Lower lobe of right lung (tissue), 2 donors: ENCODE measurements at places on chromosomes 2 and 18.

- DNase-seq = no peak
These were observed 40.7 kb downstream of the RHOB start for GRCh38 chr2:20487392-20488174.

DNA sequence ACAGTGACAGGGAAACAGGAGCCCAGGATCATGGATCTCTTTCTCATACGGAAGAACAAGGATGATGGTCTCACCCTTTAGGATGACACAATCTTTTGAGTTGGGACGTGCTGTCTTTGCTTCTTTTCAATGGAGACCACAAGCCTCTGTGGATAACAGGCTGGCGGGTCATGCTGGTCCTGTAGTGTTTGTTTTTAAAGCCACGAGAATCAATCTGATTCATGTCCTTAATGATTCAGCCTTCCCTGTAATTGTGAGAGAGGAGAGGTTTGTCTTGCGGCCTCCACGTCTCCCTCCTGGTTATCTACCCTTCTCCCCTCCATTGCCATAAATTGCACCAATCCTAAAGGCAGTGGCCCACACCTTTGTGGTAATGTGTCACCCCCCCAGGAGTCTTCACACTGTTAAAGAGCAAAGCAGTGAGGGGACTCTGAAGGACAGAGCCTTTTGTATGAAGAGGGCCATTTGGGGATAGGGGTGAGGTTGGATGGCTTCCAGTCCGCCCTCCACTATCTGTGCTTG lies 87.7 kb upstream of the TGFA start:
- no peak for DNase-seq

DNA sequence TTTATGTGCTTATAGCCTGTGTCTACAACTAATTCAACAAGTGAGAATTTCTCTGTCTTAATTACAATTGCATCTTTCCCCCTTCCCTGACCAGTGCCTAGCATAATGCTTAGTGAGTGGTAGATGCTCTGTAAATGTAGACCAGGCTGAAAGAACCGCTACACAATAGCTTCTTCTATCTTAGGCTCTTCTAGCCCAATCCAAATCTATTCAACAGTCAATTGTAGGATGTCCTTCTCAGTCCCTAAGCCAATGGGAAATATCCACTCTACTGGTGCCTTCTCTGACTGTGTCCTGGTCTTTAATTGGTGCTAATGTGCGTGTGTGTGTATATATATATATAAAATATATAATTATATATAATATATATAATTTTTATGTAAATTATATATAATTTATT lies 34.1 kb upstream of the GCC2 start:
- DNase-seq = no peak

GRCh38 chr2:54939446-54940118 lies 110.7 kb downstream of the RTN4 start:
- no peak for DNase-seq

- DNase-seq = no peak
These were observed 119.0 kb upstream of the KLHL14 start for GRCh38 chr18:32891797-32892196.

DNA sequence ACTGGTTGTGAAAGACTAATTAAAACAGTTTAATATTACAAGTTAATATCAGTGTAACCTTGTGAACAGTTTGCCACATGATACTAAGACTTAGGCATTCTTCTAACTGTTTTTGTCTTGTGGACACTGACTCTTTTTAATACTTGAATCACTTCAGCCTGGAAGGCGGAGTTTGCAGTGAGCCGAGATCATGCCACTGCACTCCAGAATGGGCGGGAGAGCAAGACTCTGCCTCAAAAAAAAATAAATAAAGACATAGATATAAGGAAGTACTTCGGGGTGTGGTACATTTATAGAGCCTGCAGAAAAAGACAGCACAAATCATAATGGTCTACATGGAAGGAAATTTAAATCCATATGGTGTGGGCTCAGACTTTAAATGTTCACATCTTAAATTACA lies 300.4 kb upstream of the NETO1 start:
- DNase-seq = no peak

DNA sequence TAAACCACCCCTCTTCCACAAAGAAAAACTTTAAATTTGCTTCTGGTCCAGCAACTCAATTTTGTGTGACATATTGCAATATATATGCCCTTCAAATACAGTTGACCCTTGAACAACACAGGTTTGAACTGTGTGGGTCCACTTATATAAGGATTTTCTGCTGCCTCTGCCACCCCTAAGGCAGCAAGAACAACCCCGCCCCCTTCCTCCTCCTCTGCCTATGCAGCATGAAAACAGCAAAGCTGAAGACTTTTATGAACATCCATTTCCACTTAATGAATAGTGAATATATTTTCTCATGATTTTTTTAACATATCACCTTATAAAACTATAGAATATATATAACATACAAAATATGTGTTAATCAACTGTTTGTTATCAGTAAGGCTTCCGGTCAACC lies 58.3 kb downstream of the EML4 start:
- no peak for DNase-seq

GRCh38 chr2:99701503-99701902 lies 211.7 kb upstream of the REV1 start:
- DNase-seq = no peak

GRCh38 chr2:20966061-20966595 lies 77.7 kb downstream of the APOB start:
- no peak for DNase-seq

GRCh38 chr2:45968946-45969584 lies 317.6 kb downstream of the PRKCE start:
- no peak for DNase-seq

DNA sequence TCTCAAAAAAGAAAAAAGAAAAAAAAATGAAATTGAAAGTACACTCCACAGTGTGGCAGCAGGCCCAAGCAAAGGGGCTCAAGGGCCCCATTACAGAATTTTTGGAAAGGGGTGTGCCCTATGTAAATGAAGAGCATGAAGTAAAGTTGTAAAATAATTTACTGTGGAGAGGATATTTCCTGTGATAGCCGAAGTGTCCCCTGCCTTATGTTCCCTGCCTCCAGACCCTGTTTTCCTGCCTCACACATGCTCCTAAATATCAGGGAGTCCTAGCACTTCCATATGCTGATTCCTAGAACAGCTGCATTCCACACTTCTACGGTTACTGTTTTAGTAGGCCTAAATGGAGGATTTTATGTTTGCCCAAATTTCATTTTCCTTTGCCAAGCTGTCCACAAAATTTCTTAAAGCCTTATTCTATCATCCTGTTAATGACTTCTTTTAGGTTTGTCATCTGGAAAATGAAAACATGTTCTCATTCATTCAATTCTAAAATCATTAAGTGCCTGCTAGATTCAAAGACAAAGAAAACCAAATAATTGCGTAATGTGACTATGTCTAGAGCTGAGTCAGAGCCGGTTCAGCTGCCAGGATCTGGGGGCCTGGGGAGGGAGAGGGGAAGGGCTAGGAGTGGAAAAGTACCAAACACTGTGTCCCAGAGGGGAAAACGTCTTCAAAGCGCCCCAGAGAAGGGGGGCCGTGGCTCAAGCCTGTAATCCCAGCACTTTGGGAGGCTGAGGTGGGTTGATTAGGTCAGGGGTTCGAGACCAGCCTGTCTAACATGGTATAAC lies 25.9 kb upstream of the IMPA2 start:
- peak; percentile 73 for DNase-seq

- DNase-seq = peak; percentile 58
These were observed 59.6 kb downstream of the SP110 start for GRCh38 chr2:230160112-230160660.

GRCh38 chr2:43469094-43469493 lies 126.7 kb downstream of the THADA start:
- no peak for DNase-seq

DNA sequence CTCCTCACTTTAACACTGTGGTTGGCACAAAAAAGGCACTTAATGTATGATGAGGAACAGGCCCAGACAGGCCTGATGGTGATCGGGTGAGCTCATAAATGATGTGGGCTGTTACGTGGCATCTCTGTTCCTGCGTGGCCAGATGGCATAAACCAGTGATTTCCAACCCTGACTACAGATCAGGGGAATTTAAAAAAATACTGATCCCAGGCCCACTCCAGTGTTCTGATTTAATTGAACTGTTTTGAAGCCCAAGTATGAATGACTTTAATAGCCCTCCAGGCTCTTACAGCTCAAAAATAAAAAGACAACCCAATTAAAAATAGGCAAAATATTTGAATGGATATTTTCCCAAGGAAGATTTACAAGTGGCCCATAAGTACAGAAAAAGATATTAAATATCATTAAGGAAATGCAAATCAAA lies 48.2 kb downstream of the LIPG start:
- DNase-seq = no peak

GRCh38 chr18:79518028-79518682 lies 122.4 kb downstream of the NFATC1 start:
- DNase-seq = no peak

GRCh38 chr2:118974103-118974993 lies 32.4 kb downstream of the MARCO start:
- peak; percentile 62 for DNase-seq

DNA sequence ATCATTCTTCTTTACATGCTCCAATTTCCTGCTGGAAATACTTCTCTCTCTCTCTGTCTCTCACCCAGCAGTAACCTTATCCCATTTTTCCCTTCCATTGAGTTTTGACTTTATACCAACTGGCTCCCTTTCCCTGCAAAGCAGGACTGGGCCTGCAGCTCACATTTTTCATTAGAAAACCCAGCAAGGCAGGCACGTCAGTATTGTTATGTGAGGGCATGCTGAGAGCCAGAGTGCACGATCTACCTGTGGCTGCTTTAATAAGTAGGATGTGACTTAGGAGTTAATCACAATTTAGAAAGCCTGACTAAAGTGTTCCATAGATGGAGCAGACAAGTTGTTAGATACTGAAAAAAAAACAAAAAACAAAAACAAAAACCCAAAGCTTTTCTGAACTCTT lies 5.2 kb upstream of the NDUFV2 start:
- DNase-seq = no peak

DNA sequence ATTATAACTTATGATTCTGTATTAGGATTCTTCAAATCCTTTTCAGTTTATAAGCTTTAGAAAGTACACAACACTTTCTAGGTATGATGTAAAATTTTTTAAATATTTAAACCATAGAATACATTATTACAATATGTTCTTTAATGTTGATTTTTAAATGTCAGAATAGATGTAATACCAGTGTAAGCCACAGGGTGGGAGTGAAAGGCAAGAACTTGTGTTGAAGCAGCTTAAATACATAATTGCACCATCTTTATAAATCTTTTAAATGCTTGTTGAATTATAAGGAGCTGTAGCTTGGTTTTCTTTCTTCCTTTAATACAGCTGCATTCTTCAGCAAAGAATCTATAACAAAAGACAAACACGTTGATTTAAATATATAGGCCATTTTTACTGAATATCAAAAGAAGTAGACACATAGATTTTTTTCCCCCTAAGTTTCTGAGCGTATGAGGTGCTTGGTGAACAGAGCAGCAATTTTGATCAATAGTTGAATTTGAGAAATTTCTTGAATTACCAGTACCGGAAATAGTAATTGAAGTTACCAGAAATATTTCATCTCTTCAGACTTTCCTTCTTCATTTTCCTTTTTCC lies 63.0 kb downstream of the TANK start:
- DNase-seq = no peak

- no peak for DNase-seq
These were observed 178.7 kb downstream of the ANTXR1 start for GRCh38 chr2:69191634-69192033.

DNA sequence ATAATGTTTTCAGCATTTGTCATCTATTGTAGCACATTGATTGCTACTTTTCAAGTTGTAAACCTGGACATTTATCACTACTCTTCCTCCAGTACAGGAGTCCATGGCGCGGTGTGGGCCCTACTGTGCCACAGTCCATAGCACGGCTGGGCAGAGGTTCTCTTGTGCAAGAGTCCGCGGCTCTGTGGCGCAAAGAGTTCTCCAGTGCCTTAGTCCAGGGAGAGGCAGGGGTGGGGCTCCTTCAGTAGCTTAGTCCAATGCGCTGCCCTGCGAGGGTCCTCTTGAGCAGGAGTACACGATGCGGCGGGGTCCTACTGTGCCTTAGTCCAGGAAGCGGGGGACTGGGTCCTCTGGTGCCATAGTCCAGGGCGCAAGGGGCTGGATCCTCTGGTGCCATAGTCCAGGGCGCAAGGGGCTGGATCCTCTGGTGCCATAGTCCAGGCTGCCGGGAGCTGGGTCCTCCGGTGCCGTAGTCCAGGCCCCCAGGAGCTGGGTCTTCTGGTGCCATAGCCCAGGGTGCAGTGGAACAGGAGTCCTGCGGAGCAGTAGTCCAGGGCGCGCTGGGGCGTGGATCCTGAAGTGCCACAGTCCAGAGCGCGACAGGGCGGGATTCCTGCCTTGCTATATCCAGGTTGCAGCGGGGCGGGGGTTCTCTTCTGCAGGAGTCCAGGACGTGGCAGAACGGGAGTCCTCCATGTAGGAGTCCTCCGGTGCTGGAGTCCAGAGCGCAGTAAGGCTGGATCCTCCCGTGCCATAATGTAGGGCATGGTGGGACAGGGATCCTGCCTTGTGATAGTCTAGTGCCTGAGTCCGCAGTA lies 129.3 kb downstream of the CCDC74A start:
- DNase-seq = peak; percentile 36

DNA sequence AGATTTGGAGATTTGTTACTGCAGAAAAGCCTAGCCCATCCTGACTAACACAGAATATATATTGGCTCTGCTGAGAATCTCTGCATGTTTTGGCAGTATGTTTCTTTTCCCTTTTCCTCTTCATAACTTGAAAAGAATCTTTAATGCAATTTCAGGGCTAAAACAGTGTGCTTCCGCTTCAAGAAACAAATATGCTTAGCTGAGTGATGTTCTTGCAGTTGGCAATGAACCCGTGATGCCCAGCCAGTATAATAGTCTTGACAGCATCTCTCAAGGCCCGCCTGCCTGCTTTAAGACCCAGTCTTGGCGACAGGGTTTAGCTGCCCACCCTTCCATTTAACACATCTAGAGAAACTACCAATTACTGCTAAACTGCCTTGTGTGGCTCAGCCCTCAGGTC lies 184.5 kb downstream of the INO80D start:
- DNase-seq = no peak

DNA sequence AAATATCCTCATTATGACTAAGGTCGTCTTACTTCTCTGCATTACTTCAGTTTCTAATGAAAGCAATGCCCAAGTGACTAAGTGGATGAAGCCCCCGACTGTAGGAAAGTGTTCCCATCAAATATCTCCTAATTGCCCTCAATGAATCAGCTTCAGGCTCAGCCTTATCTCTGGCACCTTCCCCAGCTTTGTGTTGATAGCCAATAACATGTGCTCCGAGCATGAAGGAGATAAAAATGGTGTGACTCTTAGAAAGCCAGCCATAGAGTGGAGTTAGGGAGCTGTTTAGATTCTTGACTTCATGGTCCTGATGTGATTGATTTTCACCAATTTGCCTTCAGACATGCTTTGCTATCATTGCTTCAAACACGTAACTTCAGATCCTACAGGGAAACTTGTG lies 339.2 kb upstream of the NRP2 start:
- no peak for DNase-seq
